ENCODE measurements at places on chromosomes 5 and 9.

DNA sequence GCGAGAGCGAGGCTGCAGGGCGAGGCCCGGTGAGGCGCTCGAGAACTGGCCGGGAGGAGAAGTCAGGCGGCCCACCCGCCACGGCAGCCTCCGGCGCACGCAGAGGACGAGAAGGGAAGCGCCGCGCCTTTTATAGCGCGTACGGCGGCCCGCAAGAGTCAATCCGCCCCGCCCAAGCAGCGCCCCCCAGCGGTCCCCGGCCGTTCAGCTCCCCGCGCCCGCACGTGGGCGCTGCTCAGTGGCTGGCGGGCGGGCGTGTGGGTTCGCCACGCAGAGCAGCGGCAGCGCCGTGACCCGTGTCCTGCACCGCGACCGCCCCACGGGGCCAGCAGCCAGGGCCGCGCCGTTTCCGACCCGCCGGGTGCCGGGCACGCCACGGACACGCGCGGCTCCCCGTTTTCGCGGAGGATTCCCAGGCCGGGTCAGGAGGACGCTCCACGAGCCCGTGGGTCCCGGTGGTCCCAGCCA is 14.6 kb downstream of the LCN10 start:
- peak; percentile 93 for DNase-seq

GRCh38 chr5:174338185-174339010 is 292.9 kb downstream of the NSG2 start:
- DNase-seq, result no peak

- no peak for DNase-seq
Observed at GRCh38 chr5:142740474-142741242, 29.5 kb upstream of the ARHGAP26 start.

DNA sequence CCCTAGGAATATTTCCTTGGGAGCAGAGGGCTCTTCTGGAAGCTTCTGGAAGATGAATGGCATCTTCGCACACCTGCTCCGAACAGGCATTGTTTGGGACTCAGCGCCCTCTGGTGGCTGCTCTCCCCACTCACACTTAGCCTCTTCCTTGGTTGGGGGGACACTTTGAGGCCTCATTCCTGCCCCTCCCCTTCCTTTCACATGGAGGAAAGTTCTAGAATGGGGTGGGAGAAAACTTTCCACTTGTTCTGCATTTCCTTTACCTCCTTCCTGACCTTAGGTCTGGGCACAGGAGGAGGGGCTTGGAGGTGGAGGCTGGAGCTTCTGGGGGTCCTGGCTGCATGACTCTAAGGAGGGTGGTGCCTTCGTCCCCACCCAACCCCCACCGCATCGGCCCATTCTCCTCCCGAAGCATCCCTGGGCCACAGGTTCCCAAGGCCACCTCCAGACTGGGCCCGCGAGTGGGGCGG is 19.3 kb upstream of the SMIM32 start:
- peak; percentile 61 for DNase-seq

DNA sequence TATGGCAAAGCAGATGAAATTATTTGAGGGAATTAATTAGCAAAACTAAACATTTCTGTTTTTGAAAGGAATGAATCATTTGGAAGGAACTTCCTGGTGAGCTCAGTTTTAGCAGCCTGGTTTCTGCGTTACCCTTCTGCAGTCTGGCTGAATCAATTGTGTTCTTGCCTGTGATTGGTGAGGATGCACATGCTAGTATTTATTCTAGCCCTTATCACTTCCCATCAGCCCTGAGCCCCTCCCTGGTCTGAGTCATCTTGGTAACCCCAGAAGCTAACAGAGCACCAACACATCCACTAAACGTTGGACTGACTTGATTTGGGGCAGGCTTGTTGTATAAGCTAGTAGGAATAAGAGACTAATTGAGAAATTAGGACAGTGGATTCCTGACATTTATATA is 6.6 kb downstream of the TJP2 start:
- DNase-seq, result peak; percentile 62

GRCh38 chr5:149014571-149015031 is 48.3 kb downstream of the SH3TC2 start:
- no peak for DNase-seq

GRCh38 chr5:102931085-102931725 is 176.1 kb downstream of the PAM start:
- DNase-seq, result no peak
